ENCODE measurements at places on chromosomes 12 and 14.

GRCh38 chr12:65565601-65566560 is 258.4 kb upstream of the HMGA2 start:
- no peak for DNase-seq

- peak; percentile 19 for DNase-seq
These were observed at the start of gene EEF1AKMT3 for GRCh38 chr12:57772429-57773322. TSS of gene EEF1AKMT3 (plus strand) at chr12:57772614. CDS start at chr12:57772725, 111 bp downstream.

GRCh38 chr12:58163021-58163420 is 221.7 kb downstream of the ATP23 start:
- DNase-seq, result no peak

GRCh38 chr12:45944771-45945170 is 45.6 kb downstream of the SCAF11 start:
- no peak for DNase-seq

GRCh38 chr12:109244073-109244472 is 65.0 kb downstream of the FOXN4 start:
- DNase-seq, result no peak

DNA sequence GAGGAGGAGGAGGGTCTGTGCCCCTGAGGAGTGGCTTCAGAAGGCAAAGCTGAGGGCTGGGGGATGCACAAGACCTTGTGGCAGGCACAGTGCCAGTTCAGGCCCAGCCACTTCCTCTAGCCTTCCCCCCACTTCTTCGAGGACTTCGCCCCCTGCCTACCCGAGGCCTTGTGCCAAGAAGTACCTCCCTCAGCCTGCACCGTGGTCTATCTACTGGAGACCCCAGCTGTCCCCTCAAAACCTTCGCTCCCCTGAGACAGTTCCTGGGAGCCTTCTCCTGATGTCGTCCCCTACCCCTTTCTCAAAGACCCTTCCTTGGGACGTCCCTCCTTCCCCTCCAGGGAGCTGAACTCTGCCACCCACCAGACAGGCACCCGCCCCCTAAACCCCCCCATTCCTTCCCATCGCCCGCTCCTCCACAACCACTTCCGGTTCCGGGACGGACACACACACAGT is 604 bp downstream of the ZNF384 start:
- DNase-seq, result no peak

All from T-helper 22 cell (primary cell).